ENCODE measurements at places on chromosomes 5 and 9.
A peak's percentile ranks its signal among the peaks of the same experiment; 100 is the strongest.

DNA sequence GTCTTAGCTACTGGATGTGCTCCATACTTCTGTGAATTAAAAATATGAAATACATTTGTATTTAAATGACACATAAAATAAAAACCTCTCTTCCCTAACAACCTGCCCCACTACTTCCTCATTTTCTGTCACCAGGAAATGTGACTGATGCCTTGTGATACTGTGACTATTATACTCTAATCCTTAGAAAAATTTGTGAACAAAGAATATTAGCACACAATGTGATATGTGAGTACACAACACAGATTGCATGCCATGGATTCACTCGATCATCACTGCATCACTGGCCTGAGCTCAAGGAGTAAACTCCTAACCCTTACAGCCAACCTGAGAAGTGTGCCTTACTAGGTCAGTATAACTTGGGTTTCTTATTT lies 281.0 kb downstream of the EFNA5 start:
- H3K27ac ChIP-seq: no peak overlapping the region
- H3K4me1 ChIP-seq: peaks cover 26% of the 10 kb centered on the region
- no peak for DNase-seq
- H3K36me3 ChIP-seq: no peaks in the 10 kb centered on the region
- H3K4me3 ChIP-seq: no peak overlapping the region

DNA sequence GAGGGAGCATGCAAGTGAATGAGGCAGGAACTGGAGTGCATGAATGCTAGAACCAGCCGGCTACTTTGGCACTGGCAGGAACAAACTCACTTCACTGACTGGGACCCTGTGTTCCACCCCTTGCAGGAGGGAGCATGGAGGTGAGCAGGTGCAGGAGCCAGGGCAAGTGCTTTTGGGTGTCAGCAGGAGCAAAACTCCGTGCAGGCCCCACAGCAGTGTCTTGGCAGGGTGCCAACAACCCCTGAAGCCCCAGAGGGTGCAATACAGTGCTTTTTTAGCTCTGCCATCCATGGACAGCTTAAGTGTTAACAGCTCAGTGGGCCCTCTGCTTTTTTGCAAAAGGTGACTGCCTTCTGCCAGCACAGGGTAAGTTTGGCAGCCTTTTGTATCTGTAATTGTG lies 245.8 kb upstream of the PCSK5 start:
- H3K27ac ChIP-seq: no peak overlapping the region
- no peak for DNase-seq
- no peak overlapping the region for H3K4me3 ChIP-seq
- no peaks in the 10 kb centered on the region for H3K4me1 ChIP-seq
- H3K27me3 ChIP-seq: no peaks in the 10 kb centered on the region

DNA sequence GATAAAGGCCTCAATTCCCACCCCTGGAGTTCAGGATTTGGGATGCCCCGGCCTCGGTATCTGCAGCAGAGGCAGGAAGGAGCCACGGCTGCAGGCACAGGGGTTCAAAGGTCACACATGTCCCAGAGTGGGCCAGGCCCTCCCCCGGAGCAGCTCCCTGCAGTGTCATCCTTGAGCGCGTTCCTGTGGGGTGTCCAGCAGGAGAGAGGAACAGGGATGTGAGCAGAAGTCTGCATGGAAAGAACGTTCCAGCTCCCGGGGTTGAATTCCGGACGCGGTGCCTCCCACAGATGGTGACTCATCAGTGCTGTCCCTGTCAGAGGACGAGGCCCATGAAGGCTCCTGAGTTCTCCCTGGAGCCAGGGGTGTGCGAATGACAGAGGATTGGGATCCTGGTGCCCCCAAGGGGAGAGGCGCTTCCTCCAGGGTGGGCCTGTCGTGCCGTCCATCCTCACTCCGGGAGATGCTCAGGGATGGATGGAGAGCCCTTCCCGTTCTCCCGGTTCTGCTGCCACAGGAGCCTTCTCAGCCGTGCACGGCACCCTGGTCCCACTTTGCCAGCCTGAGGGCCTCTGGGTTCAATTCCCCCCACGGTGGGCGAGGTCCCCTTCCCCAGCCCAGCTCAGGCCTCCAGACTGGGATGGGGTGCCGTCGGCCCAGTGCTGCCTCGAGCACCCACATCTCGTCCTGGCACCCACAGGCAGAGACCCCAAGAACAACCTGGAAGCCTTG lies 3.1 kb downstream of the LCN1 start:
- peaks cover 36% of the 10 kb centered on the region for H3K27me3 ChIP-seq
- no peak for DNase-seq
- H3K4me3 ChIP-seq: no peak overlapping the region
- H3K36me3 ChIP-seq: no peaks in the 10 kb centered on the region
- no peaks in the 10 kb centered on the region for H3K4me1 ChIP-seq

DNA sequence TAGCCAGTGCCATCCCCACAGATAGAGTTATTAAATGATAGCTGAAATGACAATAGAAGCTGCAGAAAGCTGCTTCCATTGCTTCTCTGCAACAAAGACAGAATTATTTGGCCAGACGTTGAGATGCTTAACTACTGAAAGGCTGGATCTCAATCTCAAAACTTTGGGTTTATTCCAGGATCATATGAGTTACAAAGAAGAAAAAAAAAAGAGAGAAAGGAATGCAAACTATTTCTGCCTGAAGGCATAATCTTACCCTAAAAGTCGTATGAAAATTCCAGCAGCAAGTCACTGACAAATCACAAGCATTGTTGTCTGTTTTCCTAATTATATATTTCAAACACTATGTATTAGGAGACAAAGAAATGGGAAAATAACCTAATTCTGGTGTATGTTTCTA lies 12.8 kb upstream of the TYRP1 start:
- DNase-seq: no peak
- no peak overlapping the region for H3K4me3 ChIP-seq
- H3K27ac ChIP-seq: no peak overlapping the region
- no peaks in the 10 kb centered on the region for H3K27me3 ChIP-seq

GRCh38 chr5:87541033-87541432 lies 128.3 kb upstream of the CCNH start:
- no peaks in the 10 kb centered on the region for H3K36me3 ChIP-seq
- H3K4me1 ChIP-seq: peaks cover 6% of the 10 kb centered on the region
- no peak overlapping the region for H3K4me3 ChIP-seq
- H3K27me3 ChIP-seq: no peaks in the 10 kb centered on the region
- peak; percentile 9 for DNase-seq

DNA sequence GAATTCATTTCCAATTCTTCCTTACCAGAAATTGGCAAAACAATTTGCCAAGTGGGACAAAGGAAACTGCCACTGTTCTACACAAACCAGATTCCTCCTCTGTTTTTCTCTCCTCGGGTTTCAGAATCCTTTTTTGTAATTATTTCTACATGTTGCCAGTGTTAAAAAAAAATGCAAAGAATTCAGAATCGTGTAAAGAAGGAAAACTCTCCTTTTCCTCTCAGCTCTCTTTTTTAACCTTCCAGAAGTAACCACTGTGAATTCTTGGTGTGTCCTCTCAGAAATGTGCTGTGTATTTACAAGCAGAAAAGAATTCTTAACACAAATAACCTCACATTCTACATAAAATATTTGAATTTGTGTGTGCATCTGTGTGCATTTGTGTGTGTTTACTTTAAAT lies 224.6 kb downstream of the DRD1 start:
- DNase-seq: no peak
- H3K27me3 ChIP-seq: no peaks in the 10 kb centered on the region
- H3K4me1 ChIP-seq: no peaks in the 10 kb centered on the region
- H3K27ac ChIP-seq: no peak overlapping the region
- no peak overlapping the region for H3K4me3 ChIP-seq

DNA sequence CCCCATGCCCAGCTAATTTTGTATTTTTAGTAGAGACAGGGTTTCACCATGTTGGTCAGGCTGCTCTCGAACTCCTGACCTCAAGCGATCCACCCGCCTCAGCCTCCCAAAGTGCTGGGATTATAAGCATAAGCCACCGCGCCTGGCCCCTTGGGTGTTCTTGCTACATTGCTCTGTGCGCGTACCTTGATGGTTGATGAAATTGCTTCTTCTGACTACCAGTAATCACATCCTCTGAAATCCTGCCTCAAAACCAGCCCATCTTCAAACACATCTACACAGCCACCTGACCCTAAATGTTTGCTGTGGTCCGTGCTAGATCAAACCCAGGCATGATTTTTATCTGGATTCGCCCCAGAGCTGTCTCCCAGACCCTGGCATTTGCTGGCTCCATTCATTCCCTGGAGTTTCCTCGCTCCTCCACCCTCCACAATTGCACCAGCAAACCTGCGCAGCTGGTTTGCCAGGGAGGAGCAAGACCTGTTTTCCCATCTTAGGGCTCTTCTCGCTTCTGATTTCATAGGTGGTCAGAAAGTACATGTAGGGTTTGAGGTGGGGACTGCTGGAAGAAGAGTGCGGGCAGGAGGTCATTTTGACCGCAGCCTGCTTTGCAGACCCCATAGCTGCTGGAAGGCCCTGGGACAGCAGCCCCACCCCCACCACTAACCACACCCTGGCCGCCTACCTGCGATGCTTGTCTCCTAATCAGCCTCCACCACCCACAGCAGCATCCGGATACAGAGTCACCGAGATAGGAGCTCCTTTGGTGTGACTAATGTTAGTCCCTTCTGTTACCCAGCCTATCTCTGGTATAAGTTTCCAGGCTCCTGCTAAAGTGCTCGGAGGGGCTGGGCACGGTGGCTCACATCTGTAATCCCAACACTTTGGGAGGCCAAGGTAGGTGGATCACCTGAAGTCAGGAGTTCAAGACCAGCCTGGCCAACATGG lies 22.7 kb downstream of the SWI5 start:
- DNase-seq: no peak
- H3K4me1 ChIP-seq: no peaks in the 10 kb centered on the region
- H3K27ac ChIP-seq: no peak overlapping the region
- no peak overlapping the region for H3K4me3 ChIP-seq
